Sciatic nerve (tissue), 2 donors: ENCODE measurements at places on chromosomes 12 and 14. TPM values are rescaled to one million over a fixed set of nuclear protein-coding genes. Genes with fewer than 3 reads are reported as not detected.
A peak's percentile ranks its signal among the peaks of the same experiment; 100 is the strongest.

GRCh38 chr14:86521843-86522242, 991.9 kb downstream of the FLRT2 start:
- no peak for DNase-seq

GRCh38 chr12:69309461-69309860, 38.7 kb upstream of the LYZ start:
- DNase-seq = no peak

GRCh38 chr12:123533672-123534643, at the start of gene RILPL1:
Gene RILPL1, minus strand, starts transcription at chr12:123533719. Its CDS starts 237 bp downstream, at chr12:123533482.
- DNase-seq = peak; percentile 69

DNA sequence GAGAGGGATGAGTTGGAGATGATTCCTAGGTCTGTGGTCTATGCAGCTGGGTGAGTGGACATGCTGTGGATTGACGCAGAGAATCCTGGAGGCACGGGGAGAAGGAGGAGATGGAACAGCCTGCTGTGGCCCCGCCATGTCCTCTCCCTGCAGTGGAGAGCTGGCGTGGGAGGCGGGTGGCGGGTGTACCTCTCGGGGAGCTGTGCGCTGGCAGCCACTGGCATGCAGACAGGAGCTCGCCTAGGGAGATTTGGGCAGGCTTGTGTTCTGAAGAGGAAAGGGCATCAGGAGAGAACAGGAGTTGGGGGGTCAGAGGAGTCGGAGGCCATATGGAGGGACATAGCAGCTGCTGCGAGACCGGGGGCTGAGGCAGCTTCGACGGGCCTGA, 56.1 kb downstream of the TECPR2 start:
- DNase-seq = no peak

GRCh38 chr12:48489012-48489411, 6.7 kb downstream of the C12orf54 start:
- DNase-seq = no peak

DNA sequence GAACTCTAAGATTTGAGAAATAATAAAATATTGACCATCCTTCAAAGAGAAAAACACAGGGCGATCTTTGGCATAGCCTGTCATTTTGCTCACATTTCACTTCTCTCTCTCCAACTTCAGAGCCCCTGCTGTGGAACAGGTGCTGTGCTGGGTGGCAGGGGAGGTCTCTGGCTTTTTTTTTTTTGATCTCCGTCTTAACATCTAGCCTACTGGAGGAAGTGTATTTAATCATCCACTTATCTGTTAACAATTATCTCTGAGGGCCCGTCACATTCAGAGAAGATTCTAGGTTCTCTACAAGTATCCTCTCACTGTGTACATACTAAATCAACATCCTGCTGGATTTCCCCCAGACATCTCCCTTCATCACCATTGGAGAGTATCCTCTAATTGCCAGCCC, 34.1 kb downstream of the CHST11 start:
- DNase-seq = no peak

GRCh38 chr14:52961060-52961639, 10.3 kb upstream of the FERMT2 start:
- DNase-seq = peak; percentile 66

Gene ANO4
- total RNA-seq = 1.7 TPM

Gene GLIPR1L2
- 4.6 TPM for total RNA-seq

Gene FAM222A
- total RNA-seq = 4.7 TPM
